Pons (tissue), 1 donor: ENCODE measurements at places on chromosomes 5 and 9.
A peak's percentile ranks its signal among the peaks of the same experiment; 100 is the strongest.

DNA sequence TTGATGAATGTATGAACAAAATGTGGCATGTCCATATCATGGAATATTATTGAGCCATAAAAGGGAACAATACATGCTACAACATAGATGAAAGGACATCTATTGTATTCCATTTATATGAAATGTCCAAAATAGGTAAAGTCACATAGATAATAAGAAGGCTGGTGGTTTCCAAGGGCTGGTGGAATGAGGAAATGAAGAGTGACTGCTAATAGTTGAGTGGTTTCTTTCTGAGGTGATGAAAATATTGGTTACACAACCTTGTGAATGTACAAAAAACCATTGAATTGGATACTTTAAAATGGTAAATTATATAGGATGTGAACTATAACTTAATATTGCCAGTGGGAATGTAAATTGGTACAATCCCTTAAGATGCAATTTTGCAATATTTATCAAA is 5.2 kb downstream of the ARSB start:
- no peak for DNase-seq

GRCh38 chr9:90950600-90950999 is 149.0 kb downstream of the SYK start:
- DNase-seq = no peak

GRCh38 chr5:155481182-155481581 is 467.6 kb downstream of the KIF4B start:
- no peak for DNase-seq

- DNase-seq = no peak
Observed at GRCh38 chr9:115084709-115085108, 33.2 kb downstream of the TNC start.

- peak; percentile 57 for DNase-seq
Observed at GRCh38 chr5:43039471-43040286, 440 bp downstream of the ANXA2R start.

GRCh38 chr9:13500034-13500433 is 220.5 kb upstream of the MPDZ start:
- DNase-seq = no peak

DNA sequence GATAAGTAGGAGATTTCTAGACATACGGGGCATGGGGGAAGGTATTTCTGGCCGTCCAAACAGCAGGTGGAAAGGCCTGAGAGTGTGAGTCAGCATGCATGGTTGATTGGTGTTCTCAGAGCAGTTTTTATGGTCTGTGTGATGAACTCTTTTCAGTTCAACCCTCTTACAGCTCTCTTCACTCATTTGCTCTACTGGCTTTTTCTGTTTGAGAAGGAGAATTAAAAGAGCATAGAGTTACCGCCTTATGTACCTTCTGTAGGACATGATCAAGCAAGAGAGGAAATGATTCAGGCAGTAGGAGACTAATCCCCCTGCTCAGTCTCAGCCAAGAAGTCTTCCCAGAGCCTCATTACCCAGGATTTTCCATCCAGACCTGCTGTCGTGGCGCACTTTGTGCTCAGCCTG is 92.4 kb downstream of the PRDM6 start:
- no peak for DNase-seq

DNA sequence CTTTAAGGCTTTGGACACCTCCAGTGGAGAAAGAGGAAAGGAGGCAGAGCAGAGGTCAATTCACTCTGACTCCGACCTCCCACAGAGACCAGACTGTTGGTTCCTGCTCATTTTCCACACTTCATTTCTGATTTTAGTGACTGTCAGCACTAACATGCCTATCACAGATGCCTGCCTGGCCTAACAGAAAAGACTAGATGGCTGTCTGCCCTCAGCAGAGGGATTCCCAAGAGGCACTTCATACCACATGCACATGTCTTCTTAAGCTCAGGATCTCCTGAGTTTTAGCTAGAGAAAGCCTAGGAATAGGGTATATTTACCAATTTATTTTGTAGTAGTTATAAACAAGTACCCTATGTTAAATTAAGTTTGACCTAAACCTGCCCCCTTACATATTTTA is 336.0 kb downstream of the ENC1 start:
- DNase-seq = no peak

GRCh38 chr5:111224561-111225345 is 569 bp downstream of the CAMK4 start:
- DNase-seq = no peak

DNA sequence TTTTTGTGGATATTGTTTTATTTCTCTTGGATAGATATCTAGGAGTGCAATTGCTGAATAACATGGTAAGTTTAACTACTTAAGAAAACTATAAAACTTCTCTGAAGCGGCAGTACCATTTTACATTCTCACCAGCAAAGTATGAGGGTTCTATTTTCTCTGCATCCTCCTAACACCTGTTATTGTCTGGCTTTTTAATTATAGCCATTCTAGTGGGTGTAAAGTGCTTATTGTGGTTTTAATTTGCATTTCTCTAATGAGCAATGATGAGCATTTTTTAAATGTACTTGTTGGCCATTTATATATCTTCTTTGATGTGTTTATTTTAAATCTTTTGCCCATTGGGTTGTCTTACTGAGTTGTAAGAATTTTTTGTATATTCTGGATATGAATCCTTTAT is 28.7 kb downstream of the SMIM32 start:
- DNase-seq = no peak

GRCh38 chr9:33164138-33164809 is 2.9 kb downstream of the B4GALT1 start:
- DNase-seq = peak; percentile 61

DNA sequence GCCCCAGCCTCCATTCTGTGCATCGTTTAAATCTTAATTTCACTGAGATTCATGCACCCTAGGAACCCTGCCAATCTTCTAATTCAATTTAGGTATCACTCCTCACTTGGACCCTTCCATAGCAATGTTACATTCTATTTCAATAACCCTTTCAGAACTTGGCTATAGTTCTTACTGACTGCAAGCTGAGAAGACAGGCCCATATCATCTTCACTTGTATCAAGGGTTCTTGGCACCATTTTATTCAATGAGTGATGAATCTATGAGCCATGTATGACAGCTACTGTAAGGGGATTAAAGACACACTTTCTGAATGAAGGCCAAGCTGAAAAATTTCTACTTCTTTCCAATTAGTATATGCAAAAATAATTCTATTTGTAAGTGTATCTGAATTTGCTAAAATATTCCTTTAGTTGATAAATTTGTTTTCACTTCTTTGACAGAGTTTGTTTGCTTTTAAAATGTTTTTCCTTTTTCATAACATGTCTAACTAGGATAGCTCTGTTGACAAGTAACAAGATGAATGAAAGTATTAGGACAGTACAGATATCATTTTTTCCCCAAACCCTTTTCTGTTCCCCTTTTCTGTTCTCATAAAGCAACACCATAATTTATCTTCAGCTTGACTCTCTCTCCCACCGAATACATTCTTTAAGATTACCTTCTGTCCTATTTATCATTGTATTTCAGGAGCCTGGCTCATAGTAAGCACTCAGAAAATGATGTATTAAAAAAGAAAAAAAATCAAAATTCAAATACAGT is 9.6 kb downstream of the ITGA2 start:
- no peak for DNase-seq

DNA sequence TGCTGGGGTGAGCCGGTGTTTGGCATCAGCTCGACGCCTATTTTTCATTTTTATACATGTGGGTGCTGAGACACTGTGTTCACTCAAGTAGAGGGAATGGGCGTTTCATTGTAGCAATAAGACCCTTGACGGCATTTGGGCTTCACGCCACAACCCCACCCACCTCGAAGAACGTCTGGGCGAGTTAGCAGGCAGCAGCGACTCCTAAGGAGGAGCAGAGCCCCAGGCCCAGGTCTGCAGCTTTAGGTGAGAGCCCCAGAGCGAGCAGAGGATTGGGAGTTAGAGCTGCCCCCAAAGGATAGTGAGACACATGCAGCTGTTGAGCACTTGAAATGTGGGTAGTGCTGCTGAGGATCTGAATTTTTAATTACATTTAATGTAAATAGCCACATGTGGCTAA is 1.6 kb upstream of the ZFP62 start:
- DNase-seq = no peak

DNA sequence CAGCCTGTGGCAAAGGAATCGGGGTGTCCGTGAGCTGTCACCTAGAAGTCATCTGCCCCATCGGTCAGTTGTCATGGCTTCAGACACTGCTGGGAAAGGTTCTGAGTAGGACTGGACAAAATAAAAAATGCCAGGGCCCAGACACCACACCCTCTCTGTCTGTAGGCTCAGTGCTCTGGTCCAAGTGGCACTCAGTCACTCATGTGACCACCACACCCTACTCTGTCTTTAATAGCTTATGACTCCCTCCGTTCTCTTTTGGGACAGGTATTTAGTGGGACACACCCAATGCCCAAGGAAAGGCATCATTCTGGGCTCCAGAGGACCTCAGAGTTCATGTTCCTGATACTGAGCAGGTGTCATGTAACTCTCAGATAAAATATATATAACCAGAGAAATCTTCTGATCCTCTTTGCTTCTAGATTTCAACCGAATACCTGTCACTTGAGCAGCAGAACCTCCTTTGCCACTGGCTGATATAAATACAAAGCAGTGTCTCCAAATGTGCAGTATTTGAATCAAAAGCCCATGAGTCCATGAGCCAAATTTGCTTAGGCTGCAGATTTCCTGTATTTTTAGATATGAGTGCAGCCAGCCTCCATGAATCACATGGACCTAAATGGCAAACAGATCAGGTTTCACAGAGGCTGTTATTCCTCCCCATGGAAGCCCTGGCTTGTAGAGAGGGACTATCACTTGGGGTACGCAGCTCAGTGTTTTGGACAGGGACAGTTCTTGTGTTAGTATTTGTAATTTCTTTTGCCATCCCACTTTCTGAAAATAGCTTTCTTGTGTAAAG is 272.0 kb downstream of the ARHGAP26 start:
- no peak for DNase-seq

- no peak for DNase-seq
Observed at GRCh38 chr9:15160673-15161072, 146.3 kb downstream of the TTC39B start.

DNA sequence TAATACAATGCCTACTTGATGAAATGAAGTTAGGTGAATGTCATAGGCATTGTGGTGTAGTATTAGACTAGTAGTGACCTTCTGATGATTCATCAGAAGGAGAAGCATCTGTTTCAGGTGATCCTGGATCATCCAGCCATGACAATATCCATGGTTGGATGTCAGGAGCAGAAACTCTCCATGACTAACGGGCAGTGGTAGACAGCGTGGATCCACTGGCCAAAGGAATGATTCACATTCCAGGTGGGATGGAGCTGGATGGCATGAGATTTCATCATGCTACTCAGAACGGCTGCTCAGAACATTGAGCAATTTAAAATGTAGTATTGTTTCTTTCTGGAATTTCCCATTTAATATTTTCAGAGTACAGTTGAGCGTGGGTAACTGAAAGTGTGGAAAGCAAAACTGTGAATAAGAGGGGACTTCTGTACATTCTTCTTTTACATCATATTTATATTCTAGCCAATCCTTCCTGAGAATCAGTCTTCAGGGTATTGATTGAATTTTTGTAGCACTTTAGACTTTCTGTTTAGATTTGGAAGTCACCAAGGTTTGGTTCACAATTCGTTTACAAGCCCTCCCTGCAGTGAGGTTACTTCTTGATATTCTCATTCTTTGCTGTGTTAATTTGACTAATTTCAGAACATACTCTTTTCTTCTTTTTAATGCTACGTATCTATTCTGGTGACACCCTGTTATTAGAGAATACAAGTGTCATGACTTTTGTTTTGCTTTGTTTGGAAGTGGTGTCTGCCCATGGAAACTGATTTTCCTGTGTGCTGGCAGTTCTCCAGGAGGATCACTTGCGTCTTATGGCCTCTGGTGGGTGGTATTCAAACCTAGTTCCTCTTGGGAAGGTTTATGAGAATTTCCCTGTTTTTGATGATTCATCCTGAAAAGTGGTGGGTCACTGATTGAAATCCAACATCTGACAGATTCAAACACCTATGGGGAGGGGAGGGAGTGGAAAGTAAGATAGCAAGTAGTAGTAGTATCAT is 12.2 kb upstream of the CLINT1 start:
- no peak for DNase-seq

DNA sequence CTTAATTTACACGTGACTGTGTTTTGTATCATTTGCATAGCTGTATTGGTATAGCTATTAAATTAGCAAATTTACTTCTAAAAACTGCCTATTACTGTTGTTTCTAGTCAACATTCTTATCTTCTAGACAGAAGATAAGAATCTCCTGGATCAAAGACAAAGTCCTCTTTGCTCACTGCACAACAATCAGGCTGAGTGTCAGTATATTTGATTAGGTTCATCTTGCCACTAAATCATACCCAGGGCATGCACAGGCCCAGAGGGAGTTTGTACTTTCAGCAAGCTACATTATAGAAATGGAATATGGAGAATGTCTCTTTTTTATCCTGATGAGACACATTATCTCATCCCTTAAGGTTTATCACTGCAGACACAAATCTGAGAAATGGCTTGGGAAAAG is 579.1 kb downstream of the SLCO4C1 start:
- no peak for DNase-seq

- DNase-seq = no peak
Observed at GRCh38 chr5:116419258-116419657, 155.4 kb downstream of the SEMA6A start.

DNA sequence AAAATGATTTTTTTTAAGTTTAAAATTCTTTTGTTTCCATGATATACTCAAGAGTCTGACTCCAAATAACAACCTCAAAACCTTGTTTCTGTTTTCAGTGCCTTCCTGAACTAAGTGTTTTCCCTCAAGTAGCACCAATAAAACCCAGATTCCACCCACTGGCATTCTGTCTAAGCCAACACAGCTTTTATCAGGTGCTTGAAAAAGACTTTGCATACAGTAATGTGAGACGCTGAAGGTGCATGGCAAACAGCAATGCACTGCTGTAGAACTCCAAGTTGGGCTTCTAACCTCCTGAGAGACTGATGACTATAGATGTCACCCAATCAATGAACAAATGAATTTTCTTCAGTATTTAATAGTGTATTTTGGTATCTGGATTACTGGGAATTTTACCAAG is 95.7 kb downstream of the NFIB start:
- DNase-seq = no peak

- peak; percentile 67 for DNase-seq
Observed at GRCh38 chr9:96646081-96646991, 8.8 kb downstream of the PRXL2C start.

GRCh38 chr9:127865645-127866464 is 11.4 kb upstream of the ENG start:
- DNase-seq = no peak

GRCh38 chr5:130102375-130102774 is 198.1 kb downstream of the CHSY3 start:
- no peak for DNase-seq

DNA sequence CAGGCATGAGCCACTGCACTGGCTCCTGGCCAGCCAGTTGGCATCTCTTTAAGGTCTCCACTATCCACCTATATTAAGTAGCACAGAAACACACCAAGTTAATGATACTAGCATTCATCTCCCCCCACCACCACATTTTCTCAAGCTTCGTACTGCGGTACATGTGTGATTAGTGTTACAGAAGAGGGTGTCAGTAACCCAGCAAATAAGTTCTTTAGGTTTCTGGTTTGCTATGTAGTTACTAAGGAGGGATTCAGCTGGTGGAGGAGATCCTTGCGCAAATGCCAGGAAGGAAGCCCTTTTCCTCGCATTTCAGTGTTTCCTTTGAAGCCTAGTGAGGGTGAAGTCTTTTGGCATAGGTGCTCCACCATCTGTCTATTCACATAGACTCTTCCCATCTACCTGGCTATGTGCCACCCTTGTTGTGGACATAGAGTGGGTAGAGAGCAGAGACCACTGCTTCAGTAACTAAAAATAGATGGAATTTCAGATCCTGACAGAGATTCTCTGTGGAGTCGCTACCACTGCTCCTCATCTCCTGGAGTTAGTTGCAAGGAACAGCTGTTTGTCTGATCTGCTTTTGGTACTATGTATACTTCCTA is 16.7 kb downstream of the UBE2D2 start:
- no peak for DNase-seq

- peak; percentile 49 for DNase-seq
Observed at GRCh38 chr9:3224931-3225330, 300.9 kb downstream of the RFX3 start.
